Activated CD4-positive, alpha-beta T cell treated with anti-CD3 and anti-CD28 coated beads for 36 hours (primary cell): ENCODE measurements at places on chromosomes 6 and 20. TPM values are rescaled to one million over a fixed set of nuclear protein-coding genes. Genes with fewer than 3 reads are reported as not detected.

Gene RSPH9
- total RNA-seq, result not detected

Gene TBC1D32
- total RNA-seq, result 9.9 TPM

Gene AFG1L
- total RNA-seq, result 6.6 TPM

Gene PPP1R16B
- 84.0 TPM for total RNA-seq

Gene ANKRD66
- total RNA-seq, result not detected

Gene TAGAP
- 51.0 TPM for total RNA-seq

Gene HSPA1A
- total RNA-seq, result 64.7 TPM

Gene KCNK5
- total RNA-seq, result 12.7 TPM

Gene CRISP3
- not detected for total RNA-seq

Gene FAM209B
- not detected for total RNA-seq

Gene C20orf141
- total RNA-seq, result not detected

Gene LTA
- total RNA-seq, result 570 TPM

GRCh38 chr20:12243327-12243726 lies 325.6 kb downstream of the BTBD3 start:
- H3K27ac ChIP-seq, result no peak overlapping the region
- H3K27me3 ChIP-seq, result no peaks in the 10 kb centered on the region
- DNase-seq, result no peak

DNA sequence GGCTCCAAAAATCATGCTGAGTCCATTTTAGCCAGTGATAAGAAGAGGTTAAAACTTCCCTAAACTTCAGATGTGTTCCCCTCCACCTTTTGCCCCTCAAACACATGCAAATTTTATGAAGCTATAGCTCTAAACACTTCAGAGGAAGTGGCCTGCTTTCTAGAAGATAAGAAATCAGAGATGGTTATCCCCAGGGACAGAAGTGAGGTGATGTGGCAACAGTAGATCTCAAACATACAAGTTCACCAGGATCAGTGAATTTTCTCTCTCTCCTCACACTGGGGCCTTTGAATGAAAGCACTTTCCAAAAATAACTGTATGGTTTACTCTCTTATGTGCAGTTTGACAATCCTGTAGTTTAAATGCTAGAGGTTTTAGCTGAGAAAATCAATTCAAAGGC lies 332.0 kb downstream of the BTBD9 start:
- H3K27ac ChIP-seq, result no peak overlapping the region
- no peak for DNase-seq
- peaks cover 3% of the 10 kb centered on the region for H3K4me1 ChIP-seq
- no peaks in the 10 kb centered on the region for H3K27me3 ChIP-seq
- H3K36me3 ChIP-seq, result no peaks in the 10 kb centered on the region

DNA sequence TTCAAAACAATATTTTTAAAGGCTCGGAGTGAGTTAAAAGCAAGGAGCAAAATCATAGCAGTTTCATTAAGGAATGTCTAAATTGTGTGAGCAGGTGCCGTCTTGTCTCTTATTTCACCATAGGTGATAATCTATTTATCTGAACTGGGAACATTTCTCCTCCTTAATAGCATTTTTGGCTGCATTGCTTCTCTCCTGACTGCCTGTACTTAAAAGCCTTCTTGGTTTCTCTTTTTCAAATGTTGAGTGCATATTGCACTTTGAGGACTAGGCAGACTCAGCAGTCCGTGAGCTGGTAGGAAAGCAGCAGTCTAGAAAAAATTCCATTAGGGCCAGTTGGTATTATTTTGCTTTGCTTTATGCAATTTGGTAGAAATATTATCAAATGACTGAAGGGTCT lies 645.9 kb downstream of the GRIK2 start:
- H3K27ac ChIP-seq, result no peak overlapping the region
- no peaks in the 10 kb centered on the region for H3K4me1 ChIP-seq
- no peak for DNase-seq
- no peaks in the 10 kb centered on the region for H3K27me3 ChIP-seq
- H3K36me3 ChIP-seq, result no peaks in the 10 kb centered on the region

DNA sequence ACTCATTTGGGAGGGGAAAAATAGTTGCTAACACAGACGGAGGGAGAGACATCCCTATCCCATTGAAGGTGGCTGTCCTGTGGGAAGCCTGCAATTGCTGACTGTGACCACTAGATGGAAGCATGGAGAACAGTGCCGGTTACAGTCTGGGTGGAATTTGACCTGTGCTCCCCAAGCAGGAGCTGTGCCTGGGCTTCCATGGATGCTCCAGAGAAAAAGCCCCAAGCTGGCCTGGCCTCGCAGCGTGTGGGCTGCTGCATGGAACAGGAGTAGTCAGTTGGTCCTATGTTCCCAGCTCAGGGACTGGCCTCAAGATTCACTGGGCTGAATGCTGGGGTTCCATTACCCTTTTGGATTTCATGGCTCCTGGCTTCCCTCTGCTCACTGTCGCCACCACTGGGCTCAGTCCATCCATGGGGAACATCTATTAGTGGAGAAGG lies 116.3 kb upstream of the CHD6 start:
- no peaks in the 10 kb centered on the region for H3K27me3 ChIP-seq
- peak; percentile 52 for DNase-seq
- H3K36me3 ChIP-seq, result no peaks in the 10 kb centered on the region
- no peaks in the 10 kb centered on the region for H3K4me1 ChIP-seq
- H3K27ac ChIP-seq, result no peak overlapping the region
- H3K4me3 ChIP-seq, result no peak overlapping the region

GRCh38 chr6:38782616-38783015 lies 67.5 kb downstream of the DNAH8 start:
- no peak overlapping the region for H3K27ac ChIP-seq
- no peaks in the 10 kb centered on the region for H3K36me3 ChIP-seq
- H3K4me3 ChIP-seq, result no peak overlapping the region
- peaks cover 36% of the 10 kb centered on the region for H3K27me3 ChIP-seq
- H3K4me1 ChIP-seq, result no peaks in the 10 kb centered on the region

DNA sequence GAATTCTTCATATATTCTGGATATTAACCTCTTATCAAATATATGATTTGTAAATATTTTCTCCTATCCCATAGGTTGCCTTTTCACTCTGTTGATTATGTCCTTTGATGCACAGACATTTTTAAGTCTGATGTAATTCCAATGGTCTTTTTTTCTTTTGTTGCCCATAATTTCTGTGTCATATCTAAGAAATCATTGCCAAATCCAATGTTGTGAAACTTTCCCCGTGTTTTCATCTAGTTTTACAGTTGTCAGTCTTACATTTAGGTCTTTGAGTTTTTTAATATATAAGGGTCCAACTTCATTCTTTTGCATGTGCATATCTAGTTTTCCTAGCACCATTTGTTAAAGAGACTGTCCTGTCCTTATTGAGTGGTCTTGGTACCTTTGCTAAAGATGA lies 111.5 kb downstream of the SESN1 start:
- H3K4me3 ChIP-seq, result no peak overlapping the region
- H3K36me3 ChIP-seq, result peaks cover 24% of the 10 kb centered on the region

- H3K27me3 ChIP-seq, result peaks cover 30% of the 10 kb centered on the region
- H3K4me3 ChIP-seq, result no peak overlapping the region
- no peak overlapping the region for H3K27ac ChIP-seq
- no peaks in the 10 kb centered on the region for H3K36me3 ChIP-seq
- H3K4me1 ChIP-seq, result peaks cover 24% of the 10 kb centered on the region
Observed at GRCh38 chr6:148443798-148444560, 101.3 kb downstream of the SASH1 start.

- H3K27me3 ChIP-seq, result peaks cover 36% of the 10 kb centered on the region
- H3K27ac ChIP-seq, result no peak overlapping the region
- H3K36me3 ChIP-seq, result no peaks in the 10 kb centered on the region
- no peak overlapping the region for H3K4me3 ChIP-seq
- peaks cover 15% of the 10 kb centered on the region for H3K4me1 ChIP-seq
- no peak for DNase-seq
Observed at GRCh38 chr20:45096781-45097180, 4.1 kb downstream of the KCNS1 start.

DNA sequence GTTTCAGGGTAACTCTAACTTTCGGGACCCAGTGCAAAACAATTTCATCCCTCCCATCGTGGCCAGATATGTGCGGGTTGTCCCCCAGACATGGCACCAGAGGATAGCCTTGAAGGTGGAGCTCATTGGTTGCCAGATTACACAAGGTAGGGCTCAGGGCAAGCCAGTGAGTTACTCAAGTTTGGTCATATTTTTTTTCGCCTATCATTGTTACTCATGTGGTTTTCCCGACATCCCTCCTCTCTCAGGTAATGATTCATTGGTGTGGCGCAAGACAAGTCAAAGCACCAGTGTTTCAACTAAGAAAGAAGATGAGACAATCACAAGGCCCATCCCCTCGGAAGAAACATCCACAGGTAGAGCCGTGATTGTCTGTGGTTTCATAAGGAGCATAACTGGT lies 58.2 kb downstream of the DCBLD1 start:
- H3K36me3 ChIP-seq, result no peaks in the 10 kb centered on the region
- H3K27ac ChIP-seq, result no peak overlapping the region
- no peak overlapping the region for H3K4me3 ChIP-seq
- no peak for DNase-seq
- H3K4me1 ChIP-seq, result no peaks in the 10 kb centered on the region

GRCh38 chr6:138464085-138464484 lies 35.2 kb downstream of the NHSL1 start:
- H3K27ac ChIP-seq, result no peak overlapping the region
- H3K27me3 ChIP-seq, result no peaks in the 10 kb centered on the region
- H3K36me3 ChIP-seq, result no peaks in the 10 kb centered on the region
- no peak overlapping the region for H3K4me3 ChIP-seq
- peaks cover 5% of the 10 kb centered on the region for H3K4me1 ChIP-seq

DNA sequence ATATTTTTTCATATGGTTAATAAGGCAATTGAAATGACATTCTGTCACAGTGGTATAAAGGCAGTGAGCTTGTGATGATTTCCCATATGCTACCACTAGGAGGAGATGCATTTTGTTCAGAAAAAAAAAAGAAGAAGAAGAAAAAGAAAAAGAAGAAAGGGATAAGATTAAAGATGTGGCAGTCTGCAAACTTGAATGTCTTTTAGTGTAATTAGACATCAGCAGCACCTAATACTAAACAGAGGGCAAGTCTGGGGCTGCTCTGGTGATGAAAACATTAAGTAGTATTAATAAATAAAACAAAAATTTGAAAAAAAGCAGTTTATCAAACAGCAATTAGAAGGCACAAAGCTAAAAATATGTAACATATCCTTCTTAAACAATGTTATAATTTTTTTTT lies 95.4 kb upstream of the DEFB112 start:
- no peak for DNase-seq
- H3K4me1 ChIP-seq, result no peaks in the 10 kb centered on the region
- H3K36me3 ChIP-seq, result no peaks in the 10 kb centered on the region
- H3K4me3 ChIP-seq, result no peak overlapping the region

- H3K36me3 ChIP-seq, result peaks cover 59% of the 10 kb centered on the region
- peak; percentile 29 for DNase-seq
- no peak overlapping the region for H3K4me3 ChIP-seq
- peaks cover 19% of the 10 kb centered on the region for H3K4me1 ChIP-seq
Observed at GRCh38 chr6:13624871-13625288, 9.7 kb downstream of the NOL7 start.

DNA sequence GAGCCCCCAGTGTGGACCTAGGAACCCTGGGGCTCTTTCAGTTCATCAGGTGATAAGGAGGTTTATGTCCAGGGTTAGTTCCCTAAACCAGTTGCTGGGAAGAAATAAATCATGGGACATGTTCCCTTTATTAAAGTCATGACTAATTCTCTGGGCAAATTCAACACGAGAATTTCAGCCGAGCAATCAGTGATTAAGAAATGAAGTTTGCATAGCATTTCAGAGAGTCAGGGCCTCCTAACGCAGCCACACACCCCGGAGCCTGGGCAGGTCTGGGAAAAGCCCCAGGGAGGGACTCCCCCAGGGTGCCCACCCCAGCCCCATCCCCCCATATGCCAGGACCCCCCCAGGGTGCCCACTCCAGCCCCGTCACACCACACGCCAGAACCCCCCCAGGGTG lies 20.1 kb downstream of the SLCO4A1 start:
- peaks cover 5% of the 10 kb centered on the region for H3K36me3 ChIP-seq
- no peaks in the 10 kb centered on the region for H3K4me1 ChIP-seq
- no peak for DNase-seq
- H3K27me3 ChIP-seq, result no peaks in the 10 kb centered on the region
- no peak overlapping the region for H3K4me3 ChIP-seq

GRCh38 chr6:70379473-70380013 lies 33.8 kb upstream of the FAM135A start:
- no peak for DNase-seq
- no peaks in the 10 kb centered on the region for H3K36me3 ChIP-seq
- peaks cover 14% of the 10 kb centered on the region for H3K27me3 ChIP-seq
- H3K4me3 ChIP-seq, result no peak overlapping the region
- H3K4me1 ChIP-seq, result no peaks in the 10 kb centered on the region

- H3K4me3 ChIP-seq, result no peak overlapping the region
- no peaks in the 10 kb centered on the region for H3K4me1 ChIP-seq
- H3K27ac ChIP-seq, result no peak overlapping the region
Observed at GRCh38 chr20:59630526-59630925, 26.2 kb downstream of the PHACTR3 start.

DNA sequence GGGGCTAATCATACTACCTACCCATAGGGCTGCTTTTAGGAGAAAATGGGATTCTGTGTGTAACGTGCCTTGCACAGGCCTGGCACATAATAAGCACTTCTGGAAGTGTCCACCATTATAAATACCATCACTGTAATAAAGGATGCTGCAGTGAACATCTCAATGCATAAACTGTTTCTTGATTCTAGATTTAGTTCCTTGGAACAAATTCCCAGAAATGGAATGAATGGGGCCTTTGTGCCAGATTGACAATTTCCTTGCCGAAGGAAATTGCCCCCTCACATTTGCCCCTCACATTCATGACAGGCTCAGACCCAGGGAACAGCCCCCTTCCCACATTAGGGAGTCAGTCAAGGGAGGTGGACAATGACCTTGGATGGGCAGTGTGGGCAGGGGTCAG lies 29.2 kb downstream of the BPIFB4 start:
- H3K36me3 ChIP-seq, result no peaks in the 10 kb centered on the region
- H3K27me3 ChIP-seq, result no peaks in the 10 kb centered on the region
- H3K4me3 ChIP-seq, result no peak overlapping the region

DNA sequence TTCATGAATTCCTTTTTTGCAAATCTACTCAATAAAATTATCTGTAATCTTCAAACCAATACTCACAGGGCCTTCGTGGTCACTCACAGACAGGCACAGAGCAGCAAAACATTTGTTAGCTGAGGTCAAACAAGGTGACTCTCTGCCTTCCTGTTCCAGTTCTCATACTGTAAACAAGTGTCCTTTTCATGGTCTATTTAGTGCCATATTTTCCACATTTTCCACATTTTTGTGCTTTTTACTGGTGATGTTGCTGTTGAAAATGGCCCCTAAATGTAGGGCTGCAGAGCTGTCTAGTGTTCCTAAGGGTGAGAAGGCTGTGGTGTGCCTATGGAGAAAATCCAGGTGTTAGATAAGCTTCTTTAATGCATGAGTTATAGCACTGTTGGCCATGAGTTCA lies 133.1 kb upstream of the COL21A1 start:
- H3K36me3 ChIP-seq, result no peaks in the 10 kb centered on the region
- H3K4me3 ChIP-seq, result no peak overlapping the region
- no peaks in the 10 kb centered on the region for H3K27me3 ChIP-seq
- DNase-seq, result no peak
- no peak overlapping the region for H3K27ac ChIP-seq

- no peaks in the 10 kb centered on the region for H3K36me3 ChIP-seq
- H3K27me3 ChIP-seq, result peaks cover 29% of the 10 kb centered on the region
- H3K27ac ChIP-seq, result no peak overlapping the region
- no peak overlapping the region for H3K4me3 ChIP-seq
- peak; percentile 74 for DNase-seq
- no peaks in the 10 kb centered on the region for H3K4me1 ChIP-seq
Observed at GRCh38 chr20:21048841-21049273, 57.3 kb downstream of the LINC00237 start.

GRCh38 chr6:116649129-116649528 lies 19.4 kb downstream of the ZUP1 start:
- H3K27ac ChIP-seq, result no peak overlapping the region
- H3K36me3 ChIP-seq, result peaks cover 24% of the 10 kb centered on the region
- H3K4me1 ChIP-seq, result peaks cover 6% of the 10 kb centered on the region
- no peak for DNase-seq
